ENCODE measurements at places on chromosomes 11 and 22. TPM values are rescaled to one million over a fixed set of nuclear protein-coding genes. Genes with fewer than 3 reads are reported as not detected.

OR52H1 gene
- not detected for total RNA-seq

ZNF280A gene
- not detected for total RNA-seq

CBL gene
- 45.2 TPM for total RNA-seq

OR2AT4 gene
- not detected for total RNA-seq

HNRNPUL2 gene
- 67.9 TPM for total RNA-seq

DNA sequence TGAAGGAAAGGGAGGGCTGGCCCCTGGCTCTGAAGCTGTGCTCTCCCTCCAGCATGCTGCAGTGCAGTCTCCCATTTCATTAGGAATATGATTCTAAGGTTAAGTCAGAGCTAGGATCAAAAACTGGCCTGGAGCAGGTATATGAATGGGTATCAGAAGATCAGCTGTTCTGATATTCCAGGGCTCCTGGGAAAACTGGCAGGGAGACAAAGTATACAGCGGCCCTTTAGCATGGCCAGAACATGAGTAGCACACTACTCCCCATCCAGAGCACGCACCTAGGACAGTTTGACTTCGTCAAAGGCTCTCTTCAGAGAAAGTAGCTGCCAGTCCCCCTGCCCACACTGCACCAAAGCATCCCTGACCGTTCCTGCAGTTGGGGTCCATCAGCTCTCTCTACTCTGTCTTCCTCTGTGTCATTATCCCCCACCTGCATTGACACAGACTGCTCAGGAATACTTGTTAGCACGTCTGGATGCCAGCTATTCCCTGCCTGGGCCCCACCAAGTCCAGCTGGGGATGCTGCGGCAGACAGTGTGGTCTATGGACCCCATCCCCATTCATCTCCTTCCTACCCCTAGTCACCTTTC, 4.0 kb upstream of the FCHSD2 start:
- H3K4me1 ChIP-seq, result peaks cover 54% of the 10 kb centered on the region
- no peak for DNase-seq
- H3K27ac ChIP-seq, result peak overlapping the region; percentile 59
- peaks cover 3% of the 10 kb centered on the region for H3K36me3 ChIP-seq
- H3K4me3 ChIP-seq, result no peak overlapping the region

- peaks cover 29% of the 10 kb centered on the region for H3K4me1 ChIP-seq
- DNase-seq, result peak; percentile 62
Observed at GRCh38 chr22:36435516-36436415, 45.7 kb downstream of the TXN2 start.

DNA sequence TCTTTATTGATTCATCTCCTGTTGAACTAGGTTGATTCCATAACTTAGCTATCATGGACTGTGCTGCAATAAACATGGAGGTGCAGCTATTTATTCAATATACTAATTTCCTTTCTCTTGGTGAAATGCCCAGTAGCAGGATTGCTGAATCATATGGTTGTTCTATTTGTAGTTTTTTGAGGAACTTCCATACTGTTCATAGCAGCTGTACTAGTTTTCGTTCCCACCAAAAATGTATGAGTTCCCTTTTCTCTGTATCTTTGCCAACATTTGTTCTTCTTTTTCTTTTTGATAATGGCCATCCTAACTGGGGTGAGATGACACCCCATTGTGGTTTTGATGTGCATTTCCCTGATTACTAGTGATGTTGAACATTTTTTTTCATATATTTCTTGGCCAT, 87.2 kb upstream of the NAV2 start:
- no peaks in the 10 kb centered on the region for H3K36me3 ChIP-seq
- no peak overlapping the region for H3K27ac ChIP-seq
- no peak for DNase-seq
- peaks cover 2% of the 10 kb centered on the region for H3K27me3 ChIP-seq

DNA sequence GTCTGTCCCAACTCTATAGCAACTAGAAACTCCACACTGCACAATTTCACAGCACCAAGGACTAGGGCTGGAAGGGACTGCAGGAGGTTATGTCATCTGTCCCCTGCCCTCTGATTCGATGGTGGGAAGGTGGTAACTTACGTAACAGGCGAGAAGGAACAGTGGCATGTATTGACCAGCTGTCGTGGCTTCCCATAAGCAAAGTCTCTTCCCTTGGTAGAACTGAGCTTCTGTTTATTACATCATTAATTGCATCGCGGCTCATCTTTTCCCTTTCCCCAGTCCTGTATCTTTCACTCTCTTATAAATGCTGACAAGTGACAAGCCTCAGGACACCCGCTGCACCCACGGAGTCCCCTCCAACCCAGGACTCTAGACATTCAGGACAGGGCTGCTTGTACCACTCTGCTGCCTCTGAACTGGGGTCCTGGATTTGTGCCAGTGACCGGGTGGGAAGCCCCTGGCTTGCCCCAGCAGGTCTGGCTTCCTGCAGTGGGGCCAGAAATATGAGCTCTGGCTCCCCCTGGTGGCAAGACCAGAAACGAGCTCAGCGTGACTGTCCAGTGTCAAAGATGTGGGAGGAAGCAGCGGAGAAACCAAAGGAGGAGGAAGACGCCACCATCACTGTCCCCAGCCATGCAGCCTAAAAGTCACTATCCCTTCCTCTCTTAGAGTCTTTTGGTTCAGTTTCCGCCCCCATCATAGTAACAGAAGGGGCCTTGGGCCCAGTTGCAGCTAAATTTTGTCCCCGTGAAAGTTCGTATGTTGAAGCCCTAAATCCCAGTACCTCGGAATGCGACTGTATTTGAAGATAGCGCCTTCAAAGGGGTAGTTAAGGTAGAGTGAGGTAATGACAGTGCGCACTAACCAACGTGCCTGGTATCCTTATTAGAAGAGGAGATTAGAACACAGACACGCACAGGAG, 84.5 kb downstream of the ISX start:
- H3K4me3 ChIP-seq, result no peak overlapping the region
- DNase-seq, result peak; percentile 73
- no peaks in the 10 kb centered on the region for H3K36me3 ChIP-seq
- peaks cover 6% of the 10 kb centered on the region for H3K4me1 ChIP-seq
- H3K27ac ChIP-seq, result no peak overlapping the region

GRCh38 chr11:72750086-72750485, 2.1 kb downstream of the ARAP1 start:
- no peaks in the 10 kb centered on the region for H3K27me3 ChIP-seq
- peaks cover 29% of the 10 kb centered on the region for H3K4me1 ChIP-seq
- no peak overlapping the region for H3K27ac ChIP-seq

DNA sequence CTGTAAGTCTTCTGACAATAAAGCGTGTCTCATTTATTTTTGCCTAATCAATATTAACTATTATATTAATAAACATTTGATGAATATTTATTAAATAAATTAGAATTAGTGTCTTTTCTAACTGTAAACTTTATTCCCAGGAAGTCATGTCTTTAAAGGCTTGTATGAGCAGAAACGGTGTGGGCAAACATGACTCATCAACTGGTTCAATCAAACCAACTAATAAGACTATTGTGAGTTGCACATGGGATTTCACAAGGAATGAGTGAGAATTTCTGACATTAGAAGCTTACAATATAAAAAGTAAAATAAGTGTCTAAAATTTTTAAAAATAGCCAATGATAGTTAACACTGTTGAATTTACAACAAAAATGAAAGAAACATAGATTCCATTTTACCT, 259.2 kb upstream of the CTSC start:
- H3K27me3 ChIP-seq, result no peaks in the 10 kb centered on the region
- peaks cover 3% of the 10 kb centered on the region for H3K4me1 ChIP-seq
- no peak overlapping the region for H3K27ac ChIP-seq
- H3K4me3 ChIP-seq, result no peak overlapping the region
- no peaks in the 10 kb centered on the region for H3K36me3 ChIP-seq

DNA sequence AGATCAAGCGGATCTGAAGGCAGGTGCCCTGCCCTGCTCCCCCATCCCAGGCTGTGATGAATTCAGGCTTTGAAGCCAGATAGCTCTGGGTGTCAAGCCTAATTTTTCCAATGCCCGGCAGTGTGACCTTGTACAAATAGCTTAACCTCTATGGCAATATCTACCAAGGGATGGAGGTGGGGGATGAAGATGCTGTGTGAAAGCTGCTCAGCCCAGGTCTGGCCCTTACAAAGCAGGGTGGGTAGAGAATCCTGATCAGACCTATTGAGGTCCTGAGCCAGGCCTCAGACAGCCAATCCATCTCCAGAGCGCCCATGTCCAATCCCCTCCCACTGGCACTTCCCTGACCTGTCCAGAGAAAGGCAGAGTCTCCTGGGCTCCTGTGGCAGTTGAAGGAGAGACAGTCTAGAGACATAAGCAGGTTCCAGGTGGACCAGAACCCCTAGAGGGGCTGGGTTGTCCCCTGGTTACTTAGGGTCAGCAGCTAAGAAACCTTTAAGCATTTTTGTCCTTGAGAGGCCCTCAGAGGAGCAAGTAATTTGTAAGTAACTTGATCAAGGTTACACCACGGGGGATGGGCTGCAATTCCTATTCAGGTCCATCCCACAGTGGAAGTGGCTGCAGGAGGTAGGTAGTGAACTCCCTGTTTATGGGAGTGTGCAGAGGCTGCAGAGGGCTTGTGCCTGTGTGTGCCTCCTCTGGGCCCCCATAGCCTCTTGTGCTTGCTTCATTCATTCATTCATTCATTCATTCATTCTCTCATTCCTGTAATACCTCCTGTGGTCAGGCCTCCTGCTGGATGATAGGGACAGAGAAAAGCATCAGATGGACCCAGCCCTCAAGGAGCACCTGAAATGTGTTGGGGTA, 10.4 kb downstream of the P2RY2 start:
- no peak overlapping the region for H3K27ac ChIP-seq
- DNase-seq, result peak; percentile 13
- H3K4me1 ChIP-seq, result peaks cover 11% of the 10 kb centered on the region
- H3K4me3 ChIP-seq, result no peak overlapping the region

DNA sequence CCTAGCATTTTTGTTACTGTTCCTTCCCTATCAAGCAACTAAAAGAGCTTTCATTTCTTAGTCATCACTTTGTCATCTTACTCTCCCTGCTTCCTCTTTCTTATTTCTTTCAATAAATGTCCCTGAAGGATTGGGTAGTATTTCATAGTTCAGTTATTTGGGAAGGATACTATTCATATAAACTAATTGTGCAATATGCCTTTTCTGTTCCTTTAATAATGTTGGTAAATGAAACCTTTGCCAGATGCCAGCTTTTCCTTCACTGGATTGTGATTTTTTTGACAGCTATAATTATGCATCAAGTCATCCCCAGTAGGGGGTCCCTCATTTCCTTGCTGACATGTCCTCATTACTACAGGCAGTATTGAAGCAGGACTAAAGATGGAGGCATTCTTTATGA, 101.7 kb downstream of the ATM start:
- no peak overlapping the region for H3K4me3 ChIP-seq
- DNase-seq, result no peak
- H3K4me1 ChIP-seq, result no peaks in the 10 kb centered on the region
- H3K27me3 ChIP-seq, result no peaks in the 10 kb centered on the region
- no peak overlapping the region for H3K27ac ChIP-seq

GRCh38 chr22:40410731-40411505, 40.5 kb downstream of the SGSM3 start:
- no peak for DNase-seq
- peaks cover 23% of the 10 kb centered on the region for H3K36me3 ChIP-seq
- no peaks in the 10 kb centered on the region for H3K27me3 ChIP-seq
- H3K4me1 ChIP-seq, result peaks cover 13% of the 10 kb centered on the region
- no peak overlapping the region for H3K27ac ChIP-seq
- no peak overlapping the region for H3K4me3 ChIP-seq

GRCh38 chr22:50258361-50259292, 2.9 kb downstream of the MAPK12 start:
- H3K4me1 ChIP-seq, result peaks cover 4% of the 10 kb centered on the region
- H3K4me3 ChIP-seq, result no peak overlapping the region
- no peak for DNase-seq
- no peak overlapping the region for H3K27ac ChIP-seq
- H3K27me3 ChIP-seq, result peaks cover 11% of the 10 kb centered on the region
- no peaks in the 10 kb centered on the region for H3K36me3 ChIP-seq

- H3K27ac ChIP-seq, result no peak overlapping the region
- H3K4me1 ChIP-seq, result peaks cover 11% of the 10 kb centered on the region
- H3K27me3 ChIP-seq, result no peaks in the 10 kb centered on the region
- peaks cover 29% of the 10 kb centered on the region for H3K36me3 ChIP-seq
- H3K4me3 ChIP-seq, result no peak overlapping the region
Observed at GRCh38 chr11:34907934-34908593, 8.1 kb downstream of the APIP start.

DNA sequence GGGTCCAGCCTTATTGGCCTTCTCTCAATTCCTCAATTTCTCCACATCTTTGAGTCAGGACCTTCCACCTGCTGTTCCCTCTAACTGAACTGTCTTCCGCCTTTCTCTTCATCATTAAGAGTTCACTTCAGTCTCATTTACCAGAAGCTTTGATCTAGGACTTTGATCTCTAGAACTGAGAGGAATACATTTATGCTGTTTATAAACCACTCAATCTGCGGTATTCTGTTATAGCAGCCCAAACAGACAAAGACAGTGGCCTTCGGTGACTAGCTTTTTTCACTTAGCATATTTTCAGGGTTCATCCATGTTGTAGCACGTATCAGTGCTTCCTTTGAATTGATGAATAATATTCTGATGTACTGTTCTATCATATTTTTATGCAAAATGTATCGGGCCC, 10.5 kb downstream of the CLPB start:
- peaks cover 22% of the 10 kb centered on the region for H3K4me1 ChIP-seq
- no peak for DNase-seq
- H3K27ac ChIP-seq, result peak overlapping the region; percentile 5
- no peak overlapping the region for H3K4me3 ChIP-seq
- H3K27me3 ChIP-seq, result no peaks in the 10 kb centered on the region

GRCh38 chr11:76329084-76329648, 51.8 kb downstream of the THAP12 start:
- DNase-seq, result no peak
- no peaks in the 10 kb centered on the region for H3K36me3 ChIP-seq
- H3K4me1 ChIP-seq, result peaks cover 2% of the 10 kb centered on the region
- peaks cover 22% of the 10 kb centered on the region for H3K27me3 ChIP-seq

DNA sequence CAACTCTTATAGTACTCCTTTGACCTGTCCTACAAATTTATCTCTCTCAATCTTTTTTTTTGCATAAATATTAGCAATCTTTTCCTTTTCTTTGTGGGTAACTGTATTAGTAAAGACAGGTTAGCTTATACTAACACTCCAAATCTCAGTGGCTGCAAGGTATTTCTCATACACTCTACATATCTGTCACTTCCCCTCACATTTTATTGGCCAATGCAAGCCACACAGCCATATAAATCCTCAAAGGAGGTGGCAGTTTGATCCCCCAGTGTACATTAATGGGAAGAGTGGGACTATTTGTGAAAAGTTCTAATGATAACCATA, 42.6 kb upstream of the EED start:
- no peaks in the 10 kb centered on the region for H3K4me1 ChIP-seq
- no peak overlapping the region for H3K27ac ChIP-seq
- H3K27me3 ChIP-seq, result no peaks in the 10 kb centered on the region
- DNase-seq, result no peak
